Cardiac muscle cell (in vitro differentiated cells and primary cell): ENCODE measurements at places on chromosomes 13 and 19. TPM values are rescaled to one million over a fixed set of nuclear protein-coding genes. Genes with fewer than 3 reads are reported as not detected.

DNA sequence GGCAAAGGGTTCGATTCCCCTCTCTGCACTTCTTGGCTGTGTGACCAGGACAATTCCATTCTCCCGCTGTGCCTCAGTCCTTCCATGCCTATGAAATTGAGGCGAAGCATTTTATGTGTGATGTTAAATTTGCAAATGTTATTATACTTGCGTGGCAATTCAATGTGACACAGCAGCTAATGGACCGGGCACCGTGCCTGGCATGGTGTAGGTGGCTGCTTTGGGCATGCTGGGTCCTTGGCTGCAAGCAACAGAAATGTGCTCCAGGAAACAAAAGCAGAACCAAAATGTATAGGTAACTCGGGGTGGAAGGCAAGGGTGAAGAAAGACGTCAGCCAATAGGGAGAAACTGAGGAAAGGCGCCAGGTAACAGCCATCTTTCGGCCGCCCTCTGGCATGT is 37.1 kb downstream of the TINCR start:
- no peak overlapping the region for H3K27ac ChIP-seq
- H3K27me3 ChIP-seq: no peaks in the 10 kb centered on the region

GRCh38 chr13:41231786-41232185 is 31.6 kb downstream of the MTRF1 start:
- peak; percentile 1 for DNase-seq
- H3K27me3 ChIP-seq: no peaks in the 10 kb centered on the region
- H3K36me3 ChIP-seq: peaks cover 10% of the 10 kb centered on the region
- no peaks in the 10 kb centered on the region for H3K4me1 ChIP-seq

Gene RGS9BP
- total RNA-seq: 0.85 and 1.0 TPM in 2 replicates

DNA sequence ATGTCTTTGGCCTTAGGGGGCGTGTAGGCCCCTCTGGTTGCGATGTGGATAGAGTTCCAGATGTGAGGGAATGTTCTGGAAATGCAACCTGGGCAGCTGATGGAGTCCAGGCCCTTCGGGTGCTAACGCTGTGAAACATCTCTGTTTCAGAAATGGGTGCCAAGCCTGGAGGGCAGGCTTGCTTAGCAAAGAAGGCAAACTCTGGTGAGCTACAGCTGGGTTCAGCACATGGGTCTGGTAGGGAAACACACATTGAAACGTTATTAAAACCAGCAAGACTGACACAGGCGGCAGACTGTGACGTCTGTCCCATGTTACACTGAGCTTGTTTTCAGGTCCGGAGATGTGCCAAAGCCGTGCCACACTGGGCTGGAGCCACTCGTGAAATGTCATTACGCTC is 8.6 kb upstream of the CDC16 start:
- peaks cover 20% of the 10 kb centered on the region for H3K27me3 ChIP-seq
- peaks cover 8% of the 10 kb centered on the region for H3K4me1 ChIP-seq

DNA sequence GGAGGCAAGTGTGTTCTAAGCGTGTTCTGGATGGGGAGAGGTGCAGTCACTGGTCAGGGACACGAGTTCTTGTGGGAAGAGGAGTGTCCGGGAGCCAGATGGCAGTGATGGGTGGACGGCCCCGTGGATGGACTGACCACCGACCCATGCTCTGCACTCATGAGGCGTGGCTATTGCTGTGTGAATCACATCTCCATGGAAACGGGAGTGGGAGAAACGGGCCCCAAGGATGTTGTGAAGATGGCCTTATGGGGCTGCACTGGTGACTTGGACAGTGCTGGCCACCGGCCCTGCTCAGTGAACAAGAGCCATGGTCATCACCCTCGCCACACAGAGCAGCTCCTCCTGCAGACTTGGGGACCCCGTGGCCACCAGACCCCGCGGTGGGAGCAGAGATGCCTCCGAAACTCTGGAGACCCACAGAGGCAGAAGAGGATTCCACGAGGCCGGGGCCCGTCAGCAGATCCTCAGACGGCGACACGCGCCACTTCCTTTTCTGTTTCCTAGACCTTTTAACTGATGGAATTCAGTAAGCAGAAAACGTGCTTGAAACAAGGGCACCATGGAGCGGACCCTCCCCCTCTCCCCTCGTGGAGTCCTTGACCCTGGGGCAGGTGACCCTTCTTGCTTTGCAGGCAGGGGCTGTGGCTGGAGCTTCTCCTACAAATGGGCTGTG is 47.5 kb downstream of the GAS6 start:
- DNase-seq: no peak
- no peaks in the 10 kb centered on the region for H3K27me3 ChIP-seq
- H3K27ac ChIP-seq: no peak overlapping the region
- no peak overlapping the region for H3K4me3 ChIP-seq

GRCh38 chr13:93726173-93726957 is 499.8 kb downstream of the GPC6 start:
- no peak overlapping the region for H3K4me3 ChIP-seq
- H3K27ac ChIP-seq: peak overlapping the region; percentile 25
- no peaks in the 10 kb centered on the region for H3K36me3 ChIP-seq
- DNase-seq: no peak
- peaks cover 22% of the 10 kb centered on the region for H3K4me1 ChIP-seq
- no peaks in the 10 kb centered on the region for H3K27me3 ChIP-seq

GRCh38 chr19:53824134-53824611 is at the start of gene NLRP12:
TSS of gene NLRP12 (minus strand) at chr19:53824314. CDS start at chr19:53824174, 140 bp downstream.
- no peak within 1 kb of the TSS for H3K4me3 ChIP-seq
- H3K36me3 ChIP-seq: no peaks in the 10 kb centered on the region
- DNase-seq: no peak
- H3K27ac ChIP-seq: no peak within 1 kb of the TSS
- no peaks in the 10 kb centered on the region for H3K27me3 ChIP-seq
- H3K4me1 ChIP-seq: no peaks in the 10 kb centered on the region

DNA sequence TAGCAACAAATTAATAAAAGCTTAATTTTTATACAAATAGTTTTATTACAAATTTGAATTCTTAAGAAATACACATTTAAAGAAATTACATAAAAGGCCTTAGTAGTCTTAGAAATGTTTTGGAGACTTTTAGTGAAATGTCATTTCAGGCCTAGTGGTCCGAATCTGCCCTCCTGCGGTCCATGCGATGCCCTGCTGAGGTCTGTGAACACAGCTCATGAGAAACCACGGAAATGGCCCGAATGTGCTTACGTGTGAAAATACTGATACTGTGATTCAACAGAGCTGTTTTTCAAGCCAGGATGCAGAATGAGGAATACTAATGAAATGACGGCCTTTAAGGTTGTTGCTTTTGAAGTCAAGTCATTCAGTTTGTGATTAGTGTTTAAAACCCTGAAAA is 157.9 kb downstream of the COL4A1 start:
- H3K27me3 ChIP-seq: no peaks in the 10 kb centered on the region
- DNase-seq: no peak
- no peaks in the 10 kb centered on the region for H3K4me1 ChIP-seq
- no peak overlapping the region for H3K4me3 ChIP-seq
- H3K36me3 ChIP-seq: peaks cover 7% of the 10 kb centered on the region

Gene CFAP97D2
- not detected in 2 replicates for total RNA-seq

DNA sequence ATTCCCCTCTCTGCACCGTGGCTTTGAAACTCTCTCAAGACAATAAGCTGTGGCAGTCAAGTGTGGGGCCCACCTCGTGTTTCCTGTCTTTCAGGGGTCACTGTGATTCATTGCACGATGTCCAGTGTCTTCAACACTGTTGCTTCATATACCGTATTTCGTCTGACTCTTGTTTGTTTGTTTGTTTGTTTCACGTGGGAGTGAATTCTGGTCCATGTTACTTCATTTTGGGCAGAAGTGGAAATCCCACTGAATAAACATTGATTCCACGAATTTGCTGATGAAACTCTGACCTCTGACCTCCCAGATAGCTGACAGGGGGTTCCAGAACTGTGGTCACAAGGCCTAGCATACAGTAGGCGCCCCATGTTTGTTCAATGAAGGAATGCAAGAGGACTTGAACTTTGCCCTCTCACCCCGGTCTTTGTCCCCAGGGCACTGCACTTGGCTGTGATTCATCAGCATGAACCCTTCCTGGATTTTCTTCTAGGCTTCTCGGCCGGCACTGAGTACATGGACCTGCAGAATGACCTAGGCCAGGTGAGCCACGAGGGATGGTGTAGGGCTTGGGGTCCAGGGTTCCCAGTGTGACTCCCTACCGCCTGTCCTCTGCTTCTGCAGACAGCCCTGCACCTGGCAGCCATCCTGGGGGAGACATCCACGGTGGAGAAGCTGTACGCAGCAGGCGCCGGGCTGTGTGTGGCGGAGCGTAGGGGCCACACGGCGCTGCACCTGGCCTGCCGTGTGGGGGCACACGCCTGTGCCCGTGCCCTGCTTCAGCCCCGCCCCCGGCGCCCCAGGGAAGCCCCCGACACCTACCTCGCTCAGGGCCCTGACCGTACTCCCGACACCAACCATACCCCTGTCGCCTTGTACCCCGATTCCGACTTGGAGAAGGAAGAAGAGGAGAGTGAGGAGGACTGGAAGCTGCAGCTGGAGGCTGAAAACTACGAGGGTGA is 5.1 kb downstream of the NFKBIB start:
- no peak overlapping the region for H3K4me3 ChIP-seq
- no peaks in the 10 kb centered on the region for H3K36me3 ChIP-seq
- no peak overlapping the region for H3K27ac ChIP-seq
- no peaks in the 10 kb centered on the region for H3K4me1 ChIP-seq

GRCh38 chr19:2266183-2266993 is 10.2 kb upstream of the JSRP1 start:
- no peaks in the 10 kb centered on the region for H3K27me3 ChIP-seq
- no peak overlapping the region for H3K4me3 ChIP-seq
- H3K36me3 ChIP-seq: no peaks in the 10 kb centered on the region
- DNase-seq: peak; percentile 91
- H3K27ac ChIP-seq: no peak overlapping the region

DNA sequence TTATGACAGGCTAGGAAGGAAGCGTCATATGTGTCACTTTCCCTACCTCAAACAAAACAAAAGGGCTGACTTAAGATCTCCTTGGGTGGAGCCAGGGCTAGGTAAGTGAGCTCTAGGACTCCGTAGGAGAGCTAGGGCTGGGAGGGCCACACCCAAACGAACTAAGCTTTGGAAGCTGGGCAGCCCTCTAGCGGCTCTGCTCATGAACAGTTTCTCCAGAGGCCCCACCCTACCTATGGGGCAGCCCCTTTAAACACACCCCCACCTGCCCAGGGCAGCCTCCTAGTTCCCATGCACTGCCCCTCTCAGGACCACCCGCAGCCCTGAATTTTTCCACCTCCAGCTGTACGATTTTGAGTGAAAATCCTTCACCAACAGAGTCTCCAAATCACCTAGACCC is 3.5 kb downstream of the PEG3 start:
- no peaks in the 10 kb centered on the region for H3K27me3 ChIP-seq
- no peak overlapping the region for H3K27ac ChIP-seq
- no peaks in the 10 kb centered on the region for H3K36me3 ChIP-seq
- no peaks in the 10 kb centered on the region for H3K4me1 ChIP-seq

- peak overlapping the region; percentile 40 for H3K4me3 ChIP-seq
- peak overlapping the region; percentile 78 for H3K27ac ChIP-seq
- peaks cover 6% of the 10 kb centered on the region for H3K4me1 ChIP-seq
- no peaks in the 10 kb centered on the region for H3K36me3 ChIP-seq
- DNase-seq: peak; percentile 92
Observed at GRCh38 chr19:7868671-7869452, 5.3 kb downstream of the PRR36 start.

GRCh38 chr19:38433268-38433733 is at the start of gene RYR1:
TSS of gene RYR1 (plus strand) at chr19:38433691. CDS start at chr19:38433830, 139 bp downstream.
- peak; percentile 87 for DNase-seq
- peaks cover 17% of the 10 kb centered on the region for H3K4me1 ChIP-seq
- H3K27me3 ChIP-seq: no peaks in the 10 kb centered on the region
- H3K27ac ChIP-seq: peak within 1 kb of the TSS; percentile 6
- peak within 1 kb of the TSS; percentile 20 for H3K4me3 ChIP-seq

GRCh38 chr13:46698014-46698413 is 98.9 kb downstream of the ESD start:
- H3K4me3 ChIP-seq: no peak overlapping the region
- DNase-seq: no peak
- peaks cover 30% of the 10 kb centered on the region for H3K36me3 ChIP-seq
- H3K27ac ChIP-seq: no peak overlapping the region

Gene FAM216B
- total RNA-seq: not detected in 2 replicates

GRCh38 chr19:5492635-5493409 is 37.6 kb downstream of the ZNRF4 start:
- peaks cover 17% of the 10 kb centered on the region for H3K27me3 ChIP-seq
- no peak overlapping the region for H3K27ac ChIP-seq
- H3K4me3 ChIP-seq: no peak overlapping the region
- DNase-seq: no peak
- no peaks in the 10 kb centered on the region for H3K36me3 ChIP-seq
- H3K4me1 ChIP-seq: peaks cover 10% of the 10 kb centered on the region

Gene ARL11
- 0.21 and 0.70 TPM in 2 replicates for total RNA-seq

- H3K27me3 ChIP-seq: no peaks in the 10 kb centered on the region
- no peak overlapping the region for H3K27ac ChIP-seq
- no peaks in the 10 kb centered on the region for H3K4me1 ChIP-seq
- no peak overlapping the region for H3K4me3 ChIP-seq
Observed at GRCh38 chr13:92727118-92727517, 499.5 kb upstream of the GPC6 start.

DNA sequence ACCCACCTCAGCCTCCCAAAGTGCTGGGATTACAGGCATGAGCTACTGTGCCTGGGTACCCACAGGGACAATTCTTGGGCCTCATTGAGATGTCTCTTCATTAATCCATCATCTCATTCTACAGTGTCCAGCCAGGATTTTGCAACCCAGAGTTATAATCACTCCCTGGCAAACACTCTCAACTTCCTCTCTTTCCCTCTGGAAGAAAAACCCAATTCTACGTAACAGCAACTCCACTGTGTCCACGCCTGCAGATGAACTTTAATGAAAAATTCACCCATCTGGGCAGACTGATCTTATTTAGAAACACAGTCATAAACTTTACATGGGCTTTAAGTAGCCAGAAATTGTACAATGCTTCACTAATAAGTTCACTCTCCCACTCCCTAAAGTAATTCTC is 90.1 kb upstream of the ABCC4 start:
- H3K27me3 ChIP-seq: no peaks in the 10 kb centered on the region
- no peak overlapping the region for H3K27ac ChIP-seq
- no peak for DNase-seq
- H3K36me3 ChIP-seq: no peaks in the 10 kb centered on the region

Gene NCAN
- 0.36 and 0.42 TPM in 2 replicates for total RNA-seq

DNA sequence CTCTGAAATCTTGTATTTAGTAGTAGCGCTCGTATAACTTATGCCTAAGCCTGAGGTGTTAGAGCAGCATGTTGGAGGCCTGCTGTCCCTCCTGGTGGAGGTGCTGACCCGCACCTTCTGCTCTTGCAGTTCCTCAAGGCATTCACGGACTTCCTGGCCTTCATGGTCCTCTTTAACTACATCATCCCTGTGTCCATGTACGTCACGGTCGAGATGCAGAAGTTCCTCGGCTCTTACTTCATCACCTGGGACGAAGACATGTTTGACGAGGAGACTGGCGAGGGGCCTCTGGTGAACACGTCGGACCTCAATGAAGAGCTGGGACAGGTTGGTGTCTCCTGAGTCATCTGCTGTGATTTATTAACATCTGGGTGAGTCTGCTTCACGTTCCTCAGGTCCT is 136.7 kb downstream of the ATP11A start:
- H3K36me3 ChIP-seq: peaks cover 51% of the 10 kb centered on the region
- no peaks in the 10 kb centered on the region for H3K27me3 ChIP-seq
- H3K4me3 ChIP-seq: no peak overlapping the region
- no peaks in the 10 kb centered on the region for H3K4me1 ChIP-seq
- H3K27ac ChIP-seq: no peak overlapping the region
- DNase-seq: no peak

Gene GJB2
- 2.9 and 5.9 TPM in 2 replicates for total RNA-seq

- H3K4me1 ChIP-seq: no peaks in the 10 kb centered on the region
- no peak overlapping the region for H3K4me3 ChIP-seq
- no peak for DNase-seq
- H3K27ac ChIP-seq: no peak overlapping the region
Observed at GRCh38 chr13:97179501-97179900, 42.6 kb upstream of the MBNL2 start.

Gene CLIP3
- total RNA-seq: 7.1 and 10.9 TPM in 2 replicates

Gene SIGLEC14
- not detected in 2 replicates for total RNA-seq

GRCh38 chr13:35817642-35818607 is 313.3 kb downstream of the DCLK1 start:
- H3K4me1 ChIP-seq: peaks cover 4% of the 10 kb centered on the region
- H3K27ac ChIP-seq: no peak overlapping the region
- no peaks in the 10 kb centered on the region for H3K36me3 ChIP-seq
